ENCODE measurements at places on chromosomes 4 and X. TPM values are rescaled to one million over a fixed set of nuclear protein-coding genes. Genes with fewer than 3 reads are reported as not detected.

DNA sequence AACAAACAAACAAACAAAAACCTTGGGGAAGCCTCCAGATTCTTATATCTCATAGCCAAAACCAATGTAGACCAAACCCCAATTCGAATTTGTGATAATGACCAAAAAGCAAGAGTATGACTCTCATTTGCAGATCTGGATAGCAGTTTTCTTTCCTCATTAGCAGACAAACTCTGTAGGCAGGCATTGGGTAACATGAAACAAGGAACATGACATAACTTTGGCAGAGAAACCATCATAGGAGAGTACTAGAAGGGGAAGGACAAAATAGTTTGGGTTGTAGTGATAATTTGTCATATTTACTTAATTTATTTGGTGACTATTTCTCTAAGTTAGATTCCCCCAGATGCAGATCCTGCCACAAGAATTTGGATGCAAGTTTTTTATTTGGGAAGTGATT lies 187.8 kb downstream of the MID1IP1 start:
- DNase-seq: no peak

DNA sequence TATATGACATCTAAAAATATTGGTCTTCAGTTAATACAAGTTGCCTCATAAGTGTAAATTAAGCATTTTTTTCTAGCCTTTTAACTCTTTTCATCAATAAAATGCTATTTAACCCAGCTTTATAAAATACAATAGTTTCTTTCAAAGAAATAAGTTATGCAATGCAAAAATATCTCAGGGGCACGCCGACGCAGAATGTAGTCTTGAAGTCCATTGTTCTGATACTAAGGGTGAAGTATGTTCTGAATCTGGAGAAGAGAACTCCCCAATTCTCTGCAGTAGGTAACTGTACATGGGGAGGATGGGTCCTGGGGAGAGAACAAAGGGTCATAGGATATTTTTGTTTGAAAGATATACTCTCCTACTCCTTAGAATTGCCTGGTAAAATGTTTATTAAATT lies 256.6 kb upstream of the NDST4 start:
- DNase-seq: no peak

- DNase-seq: peak; percentile 56
Measured at GRCh38 chr4:175253184-175253902, 335.2 kb downstream of the ADAM29 start.

- no peak for DNase-seq
Measured at GRCh38 chrX:776529-777230, 146.1 kb downstream of the SHOX start.

DNA sequence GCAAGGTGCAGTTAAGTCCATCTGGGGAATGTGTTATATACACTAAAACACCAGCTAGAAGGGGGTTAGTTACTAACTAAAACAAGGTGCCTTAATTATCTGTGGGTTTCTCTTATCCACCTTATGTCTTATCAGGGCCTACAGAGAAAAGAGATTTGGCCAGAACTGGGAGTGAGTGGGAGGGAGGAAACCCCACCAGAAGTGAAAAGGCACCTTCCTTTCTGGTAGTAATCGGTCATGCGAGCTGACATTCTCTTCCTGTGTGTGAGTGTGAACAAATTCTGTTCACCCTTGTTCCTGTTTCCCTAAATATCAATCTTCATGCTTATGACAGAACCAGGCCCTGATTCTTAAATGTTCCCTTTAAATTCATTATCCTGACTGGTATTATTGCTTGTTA lies 43.5 kb downstream of the SRPX2 start:
- DNase-seq: no peak

DNA sequence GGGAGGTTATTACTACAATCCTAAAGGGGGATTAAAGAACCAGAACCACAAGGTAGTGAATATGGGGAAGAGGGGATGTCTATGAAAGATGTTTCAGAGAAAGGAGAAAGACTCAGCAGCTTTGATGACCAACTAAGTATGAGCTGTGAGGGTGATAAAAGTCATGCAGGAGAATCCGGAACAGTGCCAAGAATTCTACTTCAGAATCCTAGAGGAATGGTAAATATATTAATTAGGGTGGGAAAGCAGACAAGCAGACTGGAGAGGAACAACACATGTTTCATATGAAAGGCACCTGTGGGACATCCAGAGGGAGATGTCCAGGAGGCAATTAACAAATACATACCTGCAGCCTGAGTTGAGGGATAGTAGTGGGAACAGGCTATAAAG lies 642.2 kb upstream of the DIPK2B start:
- no peak for DNase-seq

DNA sequence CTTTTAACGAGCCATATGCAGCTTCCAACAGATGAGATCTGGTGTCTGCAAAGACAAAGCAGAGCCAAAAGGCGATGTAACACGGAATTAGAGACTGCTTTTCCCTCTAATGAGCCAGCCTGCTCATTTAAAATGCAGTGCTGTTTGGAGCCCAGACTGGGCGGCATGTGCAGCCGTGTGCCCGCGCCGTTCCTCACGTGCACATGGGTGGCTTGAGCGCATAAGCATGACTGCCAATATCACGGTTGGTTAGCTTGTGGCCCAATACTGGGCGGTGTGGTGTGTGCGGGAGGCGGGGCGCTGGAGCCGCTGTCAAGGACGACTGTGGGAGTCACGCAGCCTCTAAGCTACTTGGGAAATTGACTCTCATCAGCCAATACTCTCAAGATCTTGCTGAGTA lies 87.0 kb upstream of the SCOC start:
- no peak for DNase-seq

GRCh38 chr4:73704314-73705055 lies 35.9 kb upstream of the CXCL8 start:
- peak; percentile 99 for DNase-seq

DNA sequence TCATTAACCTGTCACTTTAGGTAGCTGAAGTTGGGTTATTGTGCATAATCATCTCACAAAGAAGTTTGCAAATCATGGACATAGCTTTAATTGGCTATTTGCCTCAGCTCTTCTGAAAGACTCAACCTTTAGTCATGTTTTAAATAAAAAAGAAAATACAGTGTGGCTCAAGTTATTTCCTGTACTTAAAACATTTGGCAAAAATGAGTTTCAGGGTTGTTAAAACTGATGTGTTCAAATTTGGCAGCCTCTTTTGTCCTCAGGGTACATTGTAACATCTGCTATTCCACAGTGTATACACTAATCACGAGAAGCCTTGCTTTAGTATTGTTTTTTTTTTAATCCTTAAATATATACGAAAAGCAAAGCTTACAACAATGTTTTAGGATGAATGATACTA lies 31.5 kb upstream of the HPGD start:
- peak; percentile 86 for DNase-seq

- peak; percentile 20 for DNase-seq
Measured at GRCh38 chr4:10160281-10160856, 43.8 kb upstream of the WDR1 start.

- no peak for DNase-seq
Measured at GRCh38 chr4:188551156-188551555, 411.9 kb downstream of the TRIML1 start.

Gene SCRG1
- total RNA-seq: not detected

DNA sequence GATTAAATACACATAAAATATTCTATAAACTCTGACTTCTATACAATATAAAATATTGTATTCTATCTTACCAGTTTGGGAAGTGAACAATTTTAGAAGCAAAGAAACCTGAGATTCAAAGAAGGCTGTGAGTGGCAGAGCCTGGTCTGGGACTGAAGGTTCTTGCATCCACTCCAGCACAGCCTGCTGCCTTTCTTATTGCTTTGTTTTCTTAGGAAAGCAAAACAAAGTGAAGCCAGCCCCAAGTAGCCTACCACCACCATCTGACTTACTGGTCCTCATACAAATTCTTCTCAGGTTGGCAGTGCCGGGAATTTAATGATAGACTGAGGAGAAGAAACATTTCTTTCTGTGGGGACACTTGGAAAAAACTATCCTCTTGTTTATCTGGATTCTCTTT lies 129.7 kb upstream of the SMAD1 start:
- DNase-seq: no peak

- no peak for DNase-seq
Measured at GRCh38 chr4:106222548-106222947, 93.5 kb downstream of the TBCK start.

DNA sequence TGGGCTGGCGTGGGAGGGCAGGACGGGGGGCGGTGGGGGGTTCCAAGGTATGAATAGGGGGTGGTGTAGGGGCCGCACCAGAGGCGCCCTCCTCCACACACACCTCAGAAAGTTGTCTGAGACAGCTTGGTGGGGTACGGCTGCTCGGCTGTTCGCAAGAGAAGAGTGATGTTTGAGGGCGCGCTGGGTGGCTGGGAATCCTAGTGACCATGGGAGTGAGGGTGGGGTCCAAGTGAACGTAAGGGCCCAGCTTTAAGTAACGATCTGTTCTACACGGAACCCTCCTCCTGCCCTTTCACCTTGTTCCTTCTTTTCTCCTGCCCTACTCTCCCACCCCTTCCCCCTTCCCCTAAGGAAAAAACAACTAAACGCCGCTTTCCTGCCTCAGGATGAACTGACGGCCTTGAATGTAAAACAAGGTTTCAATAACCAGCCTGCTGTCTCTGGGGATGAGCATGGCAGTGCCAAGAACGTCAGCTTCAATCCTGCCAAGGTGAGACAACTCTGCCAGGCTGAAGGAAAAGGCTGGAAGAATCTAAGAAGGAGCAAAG lies 664 bp downstream of the MED12 start:
- DNase-seq: no peak

DNA sequence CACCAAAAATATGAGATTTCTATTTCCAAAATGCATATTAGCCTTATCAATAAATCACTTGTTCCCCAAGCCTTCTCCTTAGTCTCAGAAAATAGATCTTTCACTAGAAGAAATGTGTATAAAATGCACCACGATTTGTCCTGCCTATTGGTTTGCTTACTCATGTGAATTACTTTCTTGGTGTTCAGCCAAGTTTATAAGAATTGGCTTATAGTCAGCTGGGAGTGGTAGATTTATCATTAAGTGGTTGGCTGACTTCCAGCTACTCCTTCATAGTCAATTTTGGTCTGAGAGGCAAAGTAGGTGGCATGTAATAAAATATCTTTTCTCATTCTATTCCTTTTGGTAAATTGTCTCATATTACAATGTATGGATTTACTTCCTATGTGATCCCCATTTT lies 1.3 kb downstream of the SULT1E1 start:
- DNase-seq: peak; percentile 81

GRCh38 chr4:63169836-63170235 lies 1239.4 kb downstream of the TECRL start:
- DNase-seq: no peak

- DNase-seq: peak; percentile 80
Measured at GRCh38 chrX:131812847-131813825, 210.0 kb upstream of the STK26 start.

DNA sequence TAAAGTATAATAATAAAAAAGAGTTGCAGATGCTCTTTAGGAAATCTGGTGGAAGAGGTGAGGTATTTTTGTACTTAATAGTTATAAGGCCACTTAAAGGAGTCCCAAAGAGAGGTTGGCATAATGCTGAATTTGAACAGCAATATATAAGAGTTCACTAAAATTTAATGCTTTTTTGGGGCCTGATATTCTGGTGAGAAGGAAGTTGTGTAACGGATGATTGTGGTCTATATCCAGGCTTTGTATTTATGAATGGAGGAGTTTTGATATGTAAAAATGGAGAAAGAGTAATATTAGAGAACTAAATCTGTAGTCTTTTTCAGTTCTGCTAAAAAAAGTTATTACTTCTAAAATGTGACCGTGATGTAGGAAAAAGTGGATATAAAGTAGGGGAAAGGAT lies 20.4 kb downstream of the BMP2K start:
- no peak for DNase-seq

GRCh38 chr4:151045907-151046306 lies 30.8 kb upstream of the LRBA start:
- DNase-seq: peak; percentile 33

- no peak for DNase-seq
Measured at GRCh38 chr4:109424093-109424841, 9.3 kb upstream of the SEC24B start.

GRCh38 chrX:154460326-154460725 lies 2.2 kb downstream of the PLXNA3 start:
- DNase-seq: no peak

Gene TRIM75
- not detected for total RNA-seq
